Kidney (tissue), 22 donors: ENCODE measurements at places on chromosomes 11 and 22. TPM values are rescaled to one million over a fixed set of nuclear protein-coding genes. Genes with fewer than 3 reads are reported as not detected.

GRCh38 chr22:30825711-30826505, 131.2 kb downstream of the OSBP2 start:
- no peaks in the 10 kb centered on the region for H3K4me1 ChIP-seq
- H3K36me3 ChIP-seq: no peaks in the 10 kb centered on the region
- peaks cover 13% of the 10 kb centered on the region for H3K27me3 ChIP-seq
- DNase-seq: no peak

The AGBL2 gene
- 5.6 TPM for total RNA-seq

DNA sequence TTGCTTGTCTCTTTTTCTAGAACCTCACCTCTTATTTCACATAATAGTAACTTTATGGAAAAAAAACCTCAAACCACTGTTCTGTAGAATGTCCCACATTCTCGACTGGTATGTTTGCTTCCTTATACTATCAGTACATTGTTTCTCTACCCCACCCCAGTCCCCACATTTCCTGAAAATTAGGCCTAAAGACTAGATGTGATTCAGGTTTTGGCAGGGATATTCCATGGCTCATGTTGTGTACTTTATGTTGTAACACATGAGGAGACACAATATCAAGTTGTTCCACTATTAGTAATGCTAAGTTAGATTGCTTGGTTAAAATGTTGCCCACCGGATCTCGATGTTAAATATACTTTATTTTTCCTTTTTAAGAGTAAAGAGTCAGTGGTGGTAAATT, 34.7 kb downstream of the DDIAS start:
- H3K4me1 ChIP-seq: no peaks in the 10 kb centered on the region
- DNase-seq: no peak
- H3K27me3 ChIP-seq: no peaks in the 10 kb centered on the region
- no peak overlapping the region for H3K27ac ChIP-seq
- H3K4me3 ChIP-seq: no peak overlapping the region

DNA sequence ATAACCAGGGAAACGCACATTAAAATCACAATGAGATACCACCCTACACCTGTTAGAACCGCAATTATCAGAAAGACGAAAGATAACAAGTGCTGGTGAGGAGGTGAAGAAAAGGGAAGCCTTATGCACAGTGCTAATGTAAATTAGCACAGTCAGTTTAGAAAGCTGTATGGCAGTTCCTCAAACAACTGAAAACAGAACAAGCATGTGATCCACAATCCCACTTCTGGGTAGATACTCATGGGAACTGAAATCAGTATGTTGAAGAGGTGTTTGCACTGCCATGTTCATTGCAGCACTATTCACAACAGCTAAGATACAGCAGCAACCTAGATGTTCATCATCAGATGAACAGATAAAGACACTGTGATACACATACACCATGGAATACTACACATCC, 75.0 kb upstream of the CCND1 start:
- DNase-seq: no peak
- no peaks in the 10 kb centered on the region for H3K27me3 ChIP-seq
- H3K27ac ChIP-seq: no peak overlapping the region
- H3K4me3 ChIP-seq: no peak overlapping the region
- no peaks in the 10 kb centered on the region for H3K4me1 ChIP-seq

- no peak overlapping the region for H3K4me3 ChIP-seq
- H3K36me3 ChIP-seq: no peaks in the 10 kb centered on the region
- H3K27me3 ChIP-seq: no peaks in the 10 kb centered on the region
- no peak for DNase-seq
- H3K27ac ChIP-seq: no peak overlapping the region
Observed at GRCh38 chr11:56558574-56558973, 15.5 kb upstream of the OR5M11 start.

DNA sequence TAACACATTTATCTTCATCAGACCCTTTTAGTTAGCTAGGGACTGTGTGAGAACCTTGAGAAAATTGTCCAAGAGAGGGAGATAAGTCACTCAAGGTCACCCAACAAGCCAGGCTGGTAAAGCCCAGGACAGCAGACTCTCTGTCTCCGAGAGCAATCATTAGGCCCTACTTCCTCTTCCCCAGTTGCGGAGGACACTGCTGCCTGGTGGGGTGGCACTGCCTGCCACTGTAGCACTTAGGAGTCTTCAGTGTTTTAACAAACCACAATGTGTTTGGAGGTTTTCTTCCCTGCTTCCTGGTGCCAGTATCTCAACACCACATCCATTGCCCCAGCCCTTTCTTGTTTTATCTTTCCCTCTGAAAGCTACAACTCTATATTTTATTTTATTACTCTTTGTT, 132.1 kb upstream of the LDLRAD3 start:
- DNase-seq: no peak
- no peak overlapping the region for H3K4me3 ChIP-seq
- H3K4me1 ChIP-seq: no peaks in the 10 kb centered on the region
- no peaks in the 10 kb centered on the region for H3K36me3 ChIP-seq
- no peak overlapping the region for H3K27ac ChIP-seq

- no peak overlapping the region for H3K4me3 ChIP-seq
- no peak for DNase-seq
Observed at GRCh38 chr11:60972182-60973030, 926 bp downstream of the CD6 start.

GRCh38 chr11:94814272-94814976, 46.3 kb downstream of the AMOTL1 start:
- no peaks in the 10 kb centered on the region for H3K27me3 ChIP-seq
- no peak overlapping the region for H3K27ac ChIP-seq
- H3K36me3 ChIP-seq: peaks cover 2% of the 10 kb centered on the region
- peaks cover 6% of the 10 kb centered on the region for H3K4me1 ChIP-seq
- no peak for DNase-seq

GRCh38 chr22:48259991-48260670, 1497.7 kb downstream of the TBC1D22A start:
- DNase-seq: no peak
- H3K4me3 ChIP-seq: no peak overlapping the region
- H3K4me1 ChIP-seq: no peaks in the 10 kb centered on the region
- H3K27me3 ChIP-seq: no peaks in the 10 kb centered on the region
- H3K36me3 ChIP-seq: no peaks in the 10 kb centered on the region

DNA sequence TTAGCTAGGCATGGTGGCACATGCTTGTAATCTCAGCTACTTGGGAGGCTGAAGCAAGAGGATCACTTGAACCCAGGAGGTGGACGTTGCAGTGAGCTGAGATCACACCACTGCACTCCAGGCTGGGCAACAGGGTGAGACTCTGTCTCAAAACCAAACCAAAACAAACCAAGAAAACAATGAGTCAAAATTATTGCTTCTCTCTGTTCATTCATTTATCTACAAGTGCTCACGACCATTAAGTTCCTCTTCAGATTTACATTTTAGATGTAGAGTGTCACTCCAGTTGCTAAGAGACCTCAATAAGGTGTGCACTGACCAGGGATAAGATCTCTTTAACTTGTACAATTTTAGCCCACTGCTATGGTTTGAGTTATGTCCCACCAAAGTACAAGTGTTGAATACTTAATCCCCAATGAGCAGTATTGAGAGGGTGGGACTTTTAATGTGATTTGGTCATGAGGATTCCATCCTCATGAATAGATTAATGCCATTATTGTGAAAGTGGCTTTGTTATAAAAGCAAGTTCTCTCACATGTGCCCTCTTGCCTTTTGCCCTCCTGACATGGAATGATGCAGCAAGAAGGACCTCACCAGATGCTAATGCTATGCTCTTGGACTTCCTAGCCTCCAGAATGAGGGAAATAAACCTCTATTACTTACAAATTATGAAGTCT, 7.8 kb downstream of the HNRNPUL2 start:
- H3K4me1 ChIP-seq: peaks cover 12% of the 10 kb centered on the region
- peaks cover 91% of the 10 kb centered on the region for H3K36me3 ChIP-seq
- H3K27me3 ChIP-seq: no peaks in the 10 kb centered on the region
- H3K4me3 ChIP-seq: no peak overlapping the region
- H3K27ac ChIP-seq: no peak overlapping the region
- no peak for DNase-seq

DNA sequence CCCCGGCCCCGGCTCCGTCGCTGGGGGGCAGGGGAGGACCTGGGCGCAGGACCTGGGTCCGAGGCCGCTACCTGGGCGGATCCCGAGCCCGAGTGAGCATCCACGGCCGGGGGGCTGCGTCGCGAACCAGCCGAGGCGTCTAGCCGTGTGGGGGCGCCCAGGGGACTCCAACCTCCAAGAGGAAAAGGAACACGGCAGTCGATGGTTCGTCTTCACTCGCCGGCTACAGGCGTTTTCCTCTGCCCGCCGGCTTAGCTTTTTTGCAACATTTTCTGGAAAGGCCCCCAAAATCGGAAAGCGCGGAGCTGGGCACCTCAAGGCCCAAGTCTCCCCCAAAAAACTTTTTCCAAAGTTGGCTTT, 666 bp downstream of the PDGFB start:
- no peak overlapping the region for H3K4me3 ChIP-seq
- no peaks in the 10 kb centered on the region for H3K36me3 ChIP-seq
- peak overlapping the region; percentile 88 for H3K27ac ChIP-seq
- peaks cover 2% of the 10 kb centered on the region for H3K27me3 ChIP-seq

DNA sequence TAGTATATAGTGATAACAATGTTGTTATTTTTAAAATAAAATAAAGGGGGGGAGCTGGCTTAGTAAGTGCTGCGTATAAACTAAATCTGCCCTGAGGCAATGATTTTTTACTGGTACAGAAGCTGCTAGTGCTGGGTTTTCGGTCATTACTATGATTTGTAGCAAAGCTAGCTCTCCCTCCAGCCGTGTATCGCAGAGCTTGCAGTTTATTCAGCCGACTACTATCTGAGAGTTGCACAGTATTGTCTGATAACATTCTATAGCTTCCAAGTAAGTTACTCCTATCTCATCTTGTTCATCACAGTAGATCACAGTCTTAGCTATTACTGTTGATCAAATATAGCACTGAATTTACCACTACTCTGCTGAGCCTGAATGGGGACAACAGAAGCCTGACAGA, 805.5 kb upstream of the ARHGAP42 start:
- H3K27me3 ChIP-seq: no peaks in the 10 kb centered on the region
- DNase-seq: no peak
- H3K4me1 ChIP-seq: no peaks in the 10 kb centered on the region
- no peaks in the 10 kb centered on the region for H3K36me3 ChIP-seq
- H3K4me3 ChIP-seq: no peak overlapping the region
- no peak overlapping the region for H3K27ac ChIP-seq

DNA sequence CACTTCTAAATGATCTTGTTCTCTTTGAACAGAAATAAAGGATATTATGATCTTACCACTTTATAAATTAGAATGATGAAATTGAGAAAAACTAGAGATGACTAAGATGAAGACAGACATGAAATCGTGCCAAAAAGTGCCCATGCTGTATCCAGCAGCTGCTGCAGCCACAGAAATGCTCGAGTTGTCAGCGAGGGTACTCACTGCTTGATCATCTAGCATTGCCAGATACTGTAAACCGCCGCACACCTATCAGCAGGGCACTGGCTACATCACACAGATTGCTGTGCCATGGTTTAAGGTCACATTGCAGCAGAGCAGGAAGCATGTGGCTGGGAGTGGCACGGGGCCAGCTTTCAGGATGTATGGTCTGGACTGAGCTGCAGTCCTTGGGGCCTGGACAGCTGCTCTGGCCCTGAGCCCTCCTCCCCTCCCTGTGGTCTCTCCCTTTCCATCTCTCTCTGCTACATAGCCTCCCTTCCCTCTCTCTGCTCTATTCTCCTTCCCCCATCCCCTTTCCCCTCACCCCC, 51.0 kb upstream of the SEPTIN5 start:
- no peak overlapping the region for H3K27ac ChIP-seq
- H3K36me3 ChIP-seq: no peaks in the 10 kb centered on the region
- no peaks in the 10 kb centered on the region for H3K4me1 ChIP-seq
- no peak overlapping the region for H3K4me3 ChIP-seq
- H3K27me3 ChIP-seq: no peaks in the 10 kb centered on the region
- no peak for DNase-seq

The BACE1 gene
- total RNA-seq: 24.5 TPM

The KIRREL3 gene
- total RNA-seq: 0.19 TPM

The UPK3A gene
- total RNA-seq: not detected

DNA sequence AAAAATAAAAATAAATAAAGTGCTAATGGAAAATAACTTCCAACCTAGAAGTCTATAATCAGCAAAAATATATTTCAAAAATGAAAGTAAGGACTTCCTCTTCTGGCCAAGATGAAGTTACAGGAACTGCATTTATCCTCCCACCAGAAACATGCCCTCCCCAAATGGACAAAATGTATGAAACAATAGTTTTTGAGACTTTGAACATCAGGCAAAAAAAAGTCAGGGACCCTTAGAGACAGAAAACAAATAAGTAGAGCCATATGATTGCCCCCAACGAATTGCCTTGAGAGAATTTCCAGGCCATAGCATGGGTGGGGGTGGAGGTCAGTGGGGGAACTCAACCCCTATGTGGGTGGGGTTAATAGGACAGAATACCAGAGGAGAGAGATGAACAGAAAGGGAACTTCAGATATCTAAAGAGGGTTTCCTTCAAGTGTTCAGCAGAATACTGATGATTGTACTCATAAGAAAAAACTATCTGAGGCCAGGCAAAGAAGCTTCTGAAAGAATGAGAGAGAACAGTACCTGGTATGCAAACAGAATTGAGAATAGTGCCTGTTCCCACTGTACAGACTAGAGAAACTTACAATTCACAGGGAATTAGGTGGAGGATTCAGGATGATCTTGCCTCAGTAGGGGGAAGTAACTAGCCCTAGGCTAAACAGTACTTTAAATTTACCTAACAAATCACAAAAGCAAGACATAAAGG, 26.6 kb upstream of the IL10RA start:
- no peaks in the 10 kb centered on the region for H3K27me3 ChIP-seq
- no peak overlapping the region for H3K4me3 ChIP-seq
- no peaks in the 10 kb centered on the region for H3K36me3 ChIP-seq
- no peaks in the 10 kb centered on the region for H3K4me1 ChIP-seq
- H3K27ac ChIP-seq: no peak overlapping the region

GRCh38 chr22:45977003-45977411, at the start of gene WNT7B:
Gene WNT7B (minus strand): TSS chr22:45977162. CDS start chr22:45976754, 408 bp downstream.
- DNase-seq: no peak
- H3K4me3 ChIP-seq: no peak within 1 kb of the TSS
- H3K36me3 ChIP-seq: no peaks in the 10 kb centered on the region

The BRSK2 gene
- total RNA-seq: 1.2 TPM

The NCAPH2 gene
- 41.5 TPM for total RNA-seq

GRCh38 chr11:41308286-41308685, 151.2 kb downstream of the LRRC4C start:
- no peaks in the 10 kb centered on the region for H3K27me3 ChIP-seq
- DNase-seq: no peak
- H3K4me1 ChIP-seq: no peaks in the 10 kb centered on the region
- no peaks in the 10 kb centered on the region for H3K36me3 ChIP-seq
- H3K27ac ChIP-seq: no peak overlapping the region

- DNase-seq: peak; percentile 82
- no peaks in the 10 kb centered on the region for H3K36me3 ChIP-seq
- peak overlapping the region; percentile 69 for H3K27ac ChIP-seq
- no peak overlapping the region for H3K4me3 ChIP-seq
Observed at GRCh38 chr11:62909107-62909894, 11.9 kb downstream of the CHRM1 start.
